ENCODE measurements at places on chromosomes 3 and 15.

- peak; percentile 51 for DNase-seq
Observed at GRCh38 chr3:19149368-19149767, 1.1 kb downstream of the KCNH8 start.

GRCh38 chr3:111676211-111677006, 81.3 kb upstream of the ZBED2 start:
- DNase-seq: peak; percentile 85

DNA sequence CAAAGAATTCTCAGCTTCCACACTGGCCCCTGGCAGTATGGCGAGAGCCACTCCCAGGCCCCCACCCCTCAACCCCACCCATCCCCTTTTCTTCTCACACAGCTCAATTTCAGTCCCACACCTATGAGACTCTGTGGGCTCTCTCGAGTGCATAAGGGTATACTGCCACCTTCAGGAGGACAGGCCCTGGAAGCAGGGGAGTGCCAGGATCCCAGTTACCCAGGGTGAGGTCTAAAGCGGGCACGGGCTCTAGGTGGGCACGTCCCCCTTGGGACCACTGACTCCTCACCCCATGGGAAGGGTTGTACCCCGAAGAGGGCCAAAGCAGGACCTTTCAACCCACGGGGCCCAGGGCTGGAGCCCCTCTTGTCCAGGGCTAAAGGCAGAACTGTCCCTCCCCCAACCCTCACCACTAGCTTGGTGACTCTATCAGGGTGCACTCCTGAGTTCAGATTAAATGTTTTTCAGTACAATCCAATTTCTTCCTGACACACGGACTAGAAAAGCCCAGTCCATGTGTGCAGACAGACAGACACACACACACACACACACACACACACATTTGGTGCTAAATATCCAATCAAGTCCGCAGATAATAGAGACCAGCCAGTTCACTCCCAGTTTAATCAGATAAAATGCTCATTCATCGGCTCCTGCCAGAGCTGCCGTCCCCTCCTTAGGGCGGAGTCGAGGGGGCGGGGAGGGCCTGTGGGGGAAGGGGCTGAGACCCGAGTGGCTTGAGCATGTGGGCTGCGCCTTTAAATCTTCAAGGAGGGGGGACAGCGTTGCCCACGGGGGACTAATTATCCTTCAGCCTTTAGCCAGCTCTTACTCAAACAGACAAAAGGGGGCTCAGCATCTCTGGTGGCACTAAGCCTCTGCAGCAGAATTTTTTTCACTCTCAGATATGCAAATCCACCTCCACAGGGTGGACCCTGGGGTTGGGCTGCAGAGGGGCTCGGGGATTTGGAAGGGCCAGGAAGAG, 59.3 kb downstream of the CYP11A1 start:
- DNase-seq: no peak

DNA sequence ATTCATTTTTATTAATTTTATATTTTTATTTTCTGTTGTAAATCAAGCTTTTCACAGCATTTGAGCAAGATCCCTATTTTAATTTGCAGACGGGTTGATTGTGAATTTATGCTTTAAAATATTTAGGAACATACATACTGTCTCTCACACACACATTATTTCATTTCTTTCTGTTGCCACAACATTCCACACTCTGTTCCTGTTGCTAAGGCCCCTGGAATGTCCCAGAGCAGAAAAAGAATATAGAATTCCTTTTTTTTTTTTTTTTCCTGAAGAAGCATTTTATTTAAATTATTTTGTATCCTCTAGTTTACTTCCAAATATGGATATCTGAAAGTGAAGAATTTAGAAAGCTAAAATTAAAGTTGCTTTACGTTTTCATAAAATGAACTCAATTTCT, 36.8 kb upstream of the SCAANT1 start:
- no peak for DNase-seq

DNA sequence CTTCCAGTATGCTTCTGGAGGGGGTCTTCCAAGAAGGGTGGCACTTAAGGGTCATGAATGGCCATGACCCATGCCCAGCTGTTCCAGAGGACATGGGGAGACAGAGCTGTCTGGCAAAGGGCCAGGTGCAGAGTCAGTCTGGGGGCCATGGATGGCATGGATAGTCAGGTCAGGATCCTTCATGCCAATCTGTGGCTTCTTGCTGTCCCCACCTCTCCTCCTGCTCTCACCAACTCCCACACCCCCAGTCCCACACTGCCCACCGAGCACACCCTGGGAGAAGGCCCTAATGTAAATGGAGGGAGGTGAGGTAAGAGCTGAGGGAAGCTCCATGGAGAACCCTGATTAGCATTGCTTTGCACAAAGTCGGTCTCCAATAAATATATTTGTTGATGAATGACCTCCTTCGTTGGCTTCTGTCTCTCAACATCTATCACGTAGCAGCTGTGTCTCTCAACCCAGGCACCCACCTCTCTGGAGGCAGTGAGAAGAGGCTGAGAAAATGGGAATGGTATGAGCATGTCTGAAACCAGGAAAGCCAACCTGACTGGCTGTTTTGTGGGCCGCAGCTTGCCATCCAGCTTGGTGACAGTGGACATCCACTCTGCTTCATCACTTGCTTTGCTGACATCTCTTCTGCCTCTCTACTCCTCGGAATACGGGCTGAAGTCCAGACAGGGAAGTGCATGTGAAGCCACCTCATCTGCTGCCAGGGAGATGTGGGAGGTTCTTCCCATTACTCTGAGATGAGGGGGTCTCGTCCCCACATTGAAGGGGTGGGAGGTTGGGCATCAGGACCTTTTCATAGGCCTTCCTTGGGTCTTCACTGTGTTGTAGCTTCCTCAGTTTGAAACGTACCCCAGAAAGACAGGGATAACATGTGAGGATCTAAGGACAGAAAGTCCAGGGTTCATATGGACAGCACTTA, 37.7 kb upstream of the RAB6B start:
- no peak for DNase-seq

DNA sequence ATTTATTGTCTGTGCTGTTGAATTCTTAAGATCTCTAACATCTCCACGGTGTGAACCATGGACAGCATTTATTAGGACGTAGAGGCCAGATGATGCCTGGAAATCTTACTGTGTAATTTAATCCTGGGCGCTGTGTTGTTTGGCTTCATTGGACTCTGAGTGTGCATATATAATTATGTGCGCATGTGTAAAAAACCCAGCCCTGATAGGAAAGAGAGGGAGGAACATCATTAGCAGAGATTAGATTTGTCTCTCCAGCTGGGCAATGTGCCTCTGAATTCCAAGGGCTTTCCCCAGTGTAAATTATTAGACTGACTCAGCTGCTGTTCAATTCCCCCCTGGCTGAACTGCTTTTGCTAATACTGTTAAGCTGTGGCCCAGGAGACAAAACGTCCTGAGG, 39.6 kb downstream of the MAP3K13 start:
- no peak for DNase-seq

- DNase-seq: peak; percentile 13
Observed at GRCh38 chr3:131526801-131527347, 24.1 kb upstream of the MRPL3 start.

DNA sequence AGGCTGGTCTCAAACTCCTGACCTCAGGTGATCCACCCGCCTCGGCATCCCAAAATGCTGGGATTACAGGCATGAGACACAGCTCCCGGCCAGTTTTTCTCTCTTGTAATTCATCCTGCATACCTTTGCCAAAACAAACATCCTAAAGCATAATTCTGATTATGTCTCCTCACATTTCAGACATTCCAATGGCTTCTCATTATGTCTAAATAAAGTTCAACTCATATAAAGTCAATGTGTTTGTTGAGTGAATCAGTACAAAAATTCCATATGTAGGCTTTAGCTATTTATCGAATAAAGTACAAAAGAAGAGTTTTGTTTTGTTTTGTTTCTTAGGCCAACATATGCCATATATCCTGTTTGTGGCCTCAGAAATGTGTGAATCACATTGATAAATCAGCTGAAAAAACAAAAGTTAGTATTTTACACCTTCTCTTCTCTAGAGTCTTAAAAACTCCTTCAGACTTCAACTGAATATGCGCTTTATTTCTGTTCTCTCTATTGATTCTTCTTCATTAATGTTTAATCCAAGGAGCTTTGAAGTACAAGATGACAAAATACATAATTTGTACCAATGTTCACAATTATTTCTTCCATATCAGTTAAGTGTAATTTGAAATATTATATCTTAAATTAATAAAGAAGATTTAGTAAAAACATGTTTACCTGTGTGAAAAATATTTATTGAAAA, 165.8 kb downstream of the MECOM start:
- no peak for DNase-seq

DNA sequence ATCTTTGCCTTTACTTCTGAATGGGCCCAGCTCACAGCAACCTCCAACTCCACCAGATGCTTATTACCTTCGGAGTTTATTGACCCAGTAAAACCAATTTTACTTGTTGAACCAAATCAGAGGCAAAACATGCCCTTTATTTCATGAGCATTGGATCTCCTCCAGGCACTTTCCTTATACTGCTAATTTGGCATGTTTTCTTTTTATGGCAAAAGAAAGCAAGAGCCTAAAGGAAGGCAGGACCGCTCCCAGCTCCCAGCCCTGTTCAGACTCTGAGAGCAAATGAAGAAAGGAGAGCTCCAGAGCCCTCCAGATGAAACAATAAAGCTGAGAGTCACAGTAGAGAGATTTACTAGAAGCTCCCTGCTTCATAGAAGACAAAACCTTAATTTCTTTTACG, 81.5 kb upstream of the NR2E3 start:
- DNase-seq: no peak

GRCh38 chr3:193452338-193452737, 73.8 kb upstream of the ATP13A5 start:
- DNase-seq: no peak

DNA sequence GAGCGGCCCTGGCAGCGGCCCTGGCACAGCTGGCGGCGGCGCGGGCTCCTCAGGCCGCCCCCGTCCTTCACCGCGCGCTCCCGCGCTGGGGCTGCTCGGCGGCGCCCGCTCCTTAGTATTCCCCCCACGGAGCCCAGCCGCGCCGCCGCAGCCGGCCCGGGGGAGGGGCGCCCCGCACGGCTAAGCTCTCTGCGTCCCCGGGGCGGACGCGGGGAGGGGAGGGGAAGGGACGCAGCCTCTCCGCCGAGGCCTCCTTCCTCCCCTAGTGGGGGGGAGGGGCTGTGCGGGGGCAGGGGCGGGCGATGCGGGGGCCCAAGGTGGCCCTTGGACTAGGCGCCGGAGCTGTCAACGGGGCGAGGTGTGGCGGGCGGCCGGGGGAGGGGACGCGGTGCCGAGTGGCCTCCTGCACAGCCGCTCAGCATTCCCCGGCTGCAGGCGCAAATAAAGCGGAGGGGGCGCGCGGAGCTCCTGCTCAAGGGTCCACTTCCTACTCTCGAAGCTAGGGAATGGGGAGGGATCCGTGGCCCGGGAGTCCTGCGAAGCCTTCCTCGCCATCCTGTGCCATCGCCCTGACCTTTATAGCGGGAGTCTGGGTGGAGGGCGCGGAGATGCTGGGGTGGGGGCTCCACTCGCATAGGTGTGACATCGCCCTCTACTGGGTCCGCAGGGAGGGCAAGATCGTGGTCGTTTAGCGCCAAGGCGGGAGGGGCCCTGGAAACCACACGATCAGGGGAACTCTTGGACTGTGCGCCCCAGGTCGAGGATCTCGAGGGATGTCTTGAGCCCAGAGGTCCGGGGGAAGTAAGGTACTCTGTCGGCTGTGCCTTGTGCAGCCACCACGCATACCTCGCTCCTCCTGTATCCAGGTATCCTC, 22.2 kb downstream of the EPHB3 start:
- peak; percentile 39 for DNase-seq

- no peak for DNase-seq
Observed at GRCh38 chr15:58179206-58179605, 41.0 kb downstream of the AQP9 start.

DNA sequence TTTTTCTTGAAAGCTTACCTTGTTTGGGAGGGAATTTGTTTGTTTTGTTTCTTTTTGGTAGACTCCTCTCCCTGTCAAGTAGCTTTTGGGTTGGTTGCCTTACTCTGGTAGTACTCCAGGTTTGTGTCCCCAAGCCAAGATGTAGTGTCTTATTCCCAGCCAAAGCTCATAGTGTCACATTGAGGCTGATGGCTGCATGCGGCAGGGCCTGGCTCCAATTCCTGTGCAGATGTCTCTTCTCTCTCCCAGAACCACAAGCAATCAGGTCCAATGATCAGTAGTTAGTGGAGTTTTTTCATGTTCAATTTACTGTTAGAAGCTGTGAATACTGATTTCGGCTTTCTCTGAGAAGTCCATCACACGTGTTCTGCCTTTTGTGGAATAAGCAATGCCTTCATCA, 221.1 kb upstream of the THBS1 start:
- no peak for DNase-seq

DNA sequence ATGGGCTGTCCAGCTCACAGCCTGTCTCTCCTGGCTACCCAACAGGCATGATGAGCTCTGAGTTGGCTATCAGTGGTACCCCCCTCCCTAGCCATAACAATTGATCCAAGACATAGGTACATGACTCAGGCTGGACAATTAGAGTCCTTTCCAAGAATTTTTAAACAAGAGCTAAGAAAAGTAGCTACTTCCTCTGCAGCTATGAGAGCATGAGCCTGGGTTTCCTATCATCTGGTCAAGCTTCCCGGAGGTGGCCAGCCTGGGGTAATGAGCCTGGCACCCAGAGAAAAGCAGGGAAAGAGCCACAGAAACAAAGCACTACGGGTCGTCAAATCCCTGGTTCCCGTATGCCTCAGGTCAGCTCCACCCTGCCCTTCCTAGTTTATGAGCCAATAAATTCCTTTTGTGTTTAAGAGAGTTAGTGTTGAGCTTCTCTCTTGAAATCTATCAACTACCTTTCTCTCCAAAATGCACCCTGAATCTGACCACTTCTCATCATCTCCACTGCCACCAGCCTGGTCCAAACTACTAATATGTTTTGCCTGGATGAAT, 2.3 kb upstream of the SLC51B start:
- DNase-seq: no peak

DNA sequence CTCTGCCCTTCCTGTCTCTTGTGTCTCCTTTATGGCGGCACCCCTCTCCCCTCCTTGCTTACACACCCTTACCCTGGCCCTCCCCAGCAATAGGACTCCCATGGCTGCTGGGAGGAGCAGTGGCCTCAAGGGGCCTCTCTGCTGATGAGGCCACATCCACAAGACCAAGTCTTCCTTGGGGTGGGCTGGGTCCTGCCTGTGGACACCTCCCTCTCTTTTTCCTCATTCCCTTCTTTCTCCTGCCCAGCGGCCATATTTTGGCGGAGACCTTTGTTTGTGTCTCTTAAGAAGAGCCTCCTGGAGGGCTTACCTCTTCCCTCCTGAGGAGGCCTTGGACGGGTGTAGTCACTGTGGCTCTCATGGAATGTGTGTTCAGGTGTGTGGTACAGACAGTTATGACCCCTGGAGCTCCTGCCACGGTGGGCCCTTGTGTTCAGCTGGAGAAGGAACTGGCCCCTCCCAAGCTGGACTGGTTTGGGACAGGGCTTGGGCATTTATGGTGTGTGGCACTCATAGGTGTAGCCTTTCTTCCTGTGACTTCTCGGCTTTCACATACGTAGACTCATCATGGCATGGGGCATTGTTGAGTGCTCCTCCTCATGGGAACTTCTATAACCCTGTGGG, 56.6 kb upstream of the APEH start:
- no peak for DNase-seq

DNA sequence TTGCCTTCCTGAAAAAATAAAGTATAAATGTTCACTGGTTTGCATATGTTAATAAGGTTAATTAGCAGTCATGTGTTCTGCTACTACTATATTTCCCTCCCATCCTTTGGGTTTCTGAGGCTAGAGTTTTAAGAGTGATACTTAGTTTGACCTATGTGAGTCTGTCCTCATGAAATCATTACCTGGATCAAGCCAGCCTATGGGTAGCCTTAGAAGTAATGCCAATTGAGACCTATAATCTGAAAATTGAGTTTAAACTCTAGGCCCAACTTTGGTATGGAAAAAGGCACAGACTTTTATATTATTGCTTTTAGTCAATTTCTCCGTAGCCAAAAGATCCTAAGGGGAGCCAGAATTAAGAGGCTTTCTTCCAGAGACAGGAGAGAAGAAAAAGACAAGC, 18.4 kb upstream of the SOX2 start:
- no peak for DNase-seq

- DNase-seq: no peak
Observed at GRCh38 chr3:179615458-179616173, 11.0 kb downstream of the NDUFB5 start.
